Activated T-cell treated with anti-CD3 and anti-CD28 coated beads, Interleukin-2, amount 50 U/mL, for 72 hours (primary cell): ENCODE measurements at places on chromosomes 2 and 18. TPM values are rescaled to one million over a fixed set of nuclear protein-coding genes. Genes with fewer than 3 reads are reported as not detected.

The CEP76 gene
- 16.0 TPM for total RNA-seq

The DOK6 gene
- not detected for total RNA-seq

The ACKR3 gene
- total RNA-seq: 0.83 TPM

The GPBAR1 gene
- 0.76 TPM for total RNA-seq

The C2orf66 gene
- total RNA-seq: 0.38 TPM

The LYG2 gene
- total RNA-seq: not detected

The TRIM43 gene
- not detected for total RNA-seq

The PAIP2B gene
- total RNA-seq: 3.1 TPM

The SLC4A5 gene
- 4.4 TPM for total RNA-seq

The FSIP2 gene
- 0.19 TPM for total RNA-seq

The COL6A3 gene
- 17.3 TPM for total RNA-seq
